Mesendoderm (in vitro differentiated cells): ENCODE measurements at places on chromosomes 6 and 20.

GRCh38 chr20:21936720-21937380 lies 231.4 kb downstream of the PAX1 start:
- peak; percentile 41 for DNase-seq

DNA sequence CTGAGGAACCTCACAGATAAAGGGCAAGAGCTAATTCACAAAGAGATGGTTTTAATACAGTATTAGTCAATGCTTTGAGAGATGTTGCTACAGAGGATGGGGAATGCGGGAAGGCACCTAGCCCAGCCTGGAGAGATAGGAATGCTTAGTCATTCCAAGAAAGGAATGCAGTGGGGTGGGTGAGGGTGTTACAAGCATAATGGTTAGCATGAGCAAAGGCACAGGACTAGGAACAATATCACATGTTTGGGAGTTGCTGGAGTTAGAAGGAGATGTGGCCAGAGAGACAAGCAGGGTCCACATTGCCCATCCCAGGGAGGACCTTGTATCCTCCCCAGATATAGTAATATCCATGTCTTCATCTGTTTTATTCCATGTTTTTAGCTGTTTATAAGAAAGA lies 107.0 kb upstream of the OGFRL1 start:
- DNase-seq: peak; percentile 96

- no peak for DNase-seq
Observed at GRCh38 chr6:163461696-163462095, 47.2 kb downstream of the QKI start.

DNA sequence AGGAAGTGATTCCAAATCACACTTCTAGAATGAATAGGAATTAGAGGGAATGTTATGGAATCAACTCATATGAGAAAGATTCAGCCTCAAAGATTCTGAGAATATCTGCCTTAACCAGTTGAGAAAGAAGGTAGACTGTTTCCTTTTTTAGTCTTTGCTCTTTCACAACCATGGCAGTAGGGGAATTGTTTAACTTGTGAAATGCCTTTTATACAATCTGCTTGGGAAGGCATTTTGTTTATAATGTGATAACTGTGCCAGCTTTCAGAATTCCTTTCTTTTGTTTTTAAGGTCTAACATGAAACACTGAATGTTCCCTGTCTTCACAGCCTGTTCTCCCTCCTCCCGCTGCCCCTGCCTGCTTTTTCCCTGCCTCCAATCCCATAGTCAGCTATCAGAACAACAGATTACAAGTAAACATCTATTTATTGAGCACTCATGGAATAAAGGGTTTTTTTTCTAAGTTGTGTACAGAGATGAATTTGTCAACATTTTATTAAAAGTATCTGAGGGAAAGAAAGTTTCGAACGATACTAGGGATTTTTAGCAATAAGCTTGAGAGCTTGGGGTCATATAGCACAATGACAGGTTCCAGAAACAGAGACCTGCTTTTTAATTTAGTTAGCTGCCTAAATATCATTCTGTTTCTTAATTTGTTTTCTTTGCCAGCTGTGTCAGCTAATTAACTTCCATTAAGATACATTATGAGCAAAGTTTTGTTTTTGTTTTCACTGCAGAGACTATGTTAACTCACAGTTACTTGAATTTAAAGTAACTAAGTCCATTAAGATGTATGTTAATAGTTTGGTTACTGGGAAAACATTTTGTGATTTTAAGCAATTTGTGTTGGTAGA lies 28.3 kb upstream of the FBXO30 start:
- DNase-seq: no peak

GRCh38 chr6:154143753-154144152 lies 104.7 kb downstream of the OPRM1 start:
- no peak for DNase-seq

- no peak for DNase-seq
Observed at GRCh38 chr6:107491760-107492660, 2.1 kb downstream of the SOBP start.

DNA sequence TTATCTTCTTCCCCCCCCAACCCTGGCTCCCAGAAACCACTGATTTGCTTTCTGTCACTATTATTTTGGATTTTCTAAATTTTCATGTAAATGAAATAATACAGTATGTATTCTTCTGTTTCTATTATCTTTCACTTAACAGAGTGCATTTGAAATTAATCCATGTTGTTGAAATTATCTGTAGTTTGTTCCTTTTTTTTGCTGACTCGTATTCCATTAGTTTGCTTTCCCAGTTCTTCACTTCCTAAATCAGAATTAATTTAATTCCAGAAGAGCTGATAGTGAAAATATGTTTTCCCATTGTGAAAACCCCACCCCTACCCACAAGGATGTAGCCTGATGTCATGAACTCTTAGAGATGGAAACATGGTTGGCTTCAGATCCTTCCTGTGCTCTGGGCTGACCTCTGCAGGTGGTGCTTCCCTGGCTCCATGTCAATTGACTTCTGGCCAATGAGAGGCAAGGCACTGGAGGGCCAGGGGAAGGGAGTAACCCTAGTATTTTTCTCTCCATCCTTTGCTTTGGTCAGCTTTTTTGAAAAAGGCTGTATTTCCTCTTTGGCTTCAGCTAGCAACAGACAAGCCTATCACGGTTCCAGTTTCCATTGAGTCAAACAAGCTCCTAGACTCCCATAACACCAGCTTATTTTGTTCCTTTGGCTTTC lies 244.4 kb upstream of the HSF2 start:
- peak; percentile 42 for DNase-seq
